ENCODE measurements at places on chromosomes 11 and 22.

DNA sequence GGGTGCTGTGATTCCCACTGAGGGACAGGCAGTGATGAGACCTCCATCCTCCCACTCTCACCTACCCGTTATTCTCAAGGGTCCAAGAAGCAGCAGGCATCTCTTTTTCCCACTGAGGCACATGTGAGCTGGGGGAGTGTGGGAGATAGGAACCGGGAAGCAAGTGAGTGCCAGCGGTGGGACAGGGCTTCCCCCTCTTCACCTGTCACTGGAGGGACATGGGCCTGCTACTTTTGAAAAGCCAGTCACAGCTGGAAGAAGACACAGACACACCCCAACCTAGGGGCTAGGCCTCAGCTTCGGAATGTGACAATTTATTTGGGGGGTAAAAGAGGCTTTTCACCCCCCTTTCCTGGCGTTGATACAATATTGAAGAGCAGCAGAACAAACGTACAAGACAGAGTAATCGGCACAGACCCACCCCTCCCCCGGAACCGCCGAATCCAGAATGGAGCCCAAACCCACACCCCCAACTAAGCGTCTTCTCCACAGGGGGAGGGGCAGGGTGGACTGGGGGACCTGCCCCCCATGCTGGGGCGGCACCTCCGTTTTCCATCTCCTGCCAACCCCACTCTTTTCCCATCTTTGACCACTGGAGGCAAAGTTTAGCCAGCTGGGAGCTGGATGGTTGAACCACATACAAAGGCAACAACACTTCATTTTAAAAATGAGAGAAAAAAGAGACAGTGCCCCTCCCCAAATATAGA lies 10.7 kb downstream of the CBX6 start:
- H3K27ac ChIP-seq: no peak overlapping the region
- H3K4me3 ChIP-seq: no peak overlapping the region
- H3K27me3 ChIP-seq: no peaks in the 10 kb centered on the region
- DNase-seq: no peak

DNA sequence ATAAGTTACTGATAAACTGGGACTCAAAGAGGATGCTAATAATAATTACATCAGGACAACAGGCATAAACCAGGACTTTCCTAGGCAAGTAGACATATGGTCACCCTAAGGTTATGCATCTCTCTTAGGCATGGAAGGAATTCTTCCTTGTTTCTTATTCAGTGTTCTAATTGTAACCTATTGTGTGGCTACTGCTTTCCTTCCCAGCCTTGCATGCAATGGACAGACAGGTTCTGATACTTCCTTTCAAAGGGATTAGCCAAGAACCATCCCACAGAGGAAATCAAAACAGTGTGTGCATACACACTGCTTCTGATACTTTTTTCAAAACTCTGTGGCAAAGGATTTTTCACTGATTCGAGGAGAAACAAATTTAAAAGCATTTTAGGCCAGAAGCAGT lies 48.3 kb downstream of the RRAS2 start:
- H3K4me3 ChIP-seq: no peak overlapping the region
- DNase-seq: no peak
- no peaks in the 10 kb centered on the region for H3K36me3 ChIP-seq
- peaks cover 64% of the 10 kb centered on the region for H3K4me1 ChIP-seq
- no peaks in the 10 kb centered on the region for H3K27me3 ChIP-seq

- no peaks in the 10 kb centered on the region for H3K27me3 ChIP-seq
- H3K4me1 ChIP-seq: peaks cover 13% of the 10 kb centered on the region
- H3K27ac ChIP-seq: no peak overlapping the region
- no peak overlapping the region for H3K4me3 ChIP-seq
- DNase-seq: no peak
Measured at GRCh38 chr22:50171965-50172421, 1.5 kb downstream of the PANX2 start.

- no peak overlapping the region for H3K27ac ChIP-seq
- H3K4me1 ChIP-seq: no peaks in the 10 kb centered on the region
- H3K36me3 ChIP-seq: no peaks in the 10 kb centered on the region
- DNase-seq: peak; percentile 14
- H3K27me3 ChIP-seq: no peaks in the 10 kb centered on the region
- peak overlapping the region; percentile 25 for H3K4me3 ChIP-seq
Measured at GRCh38 chr22:44620129-44620840, 81.7 kb upstream of the PRR5 start.

- no peak overlapping the region for H3K27ac ChIP-seq
- no peaks in the 10 kb centered on the region for H3K4me1 ChIP-seq
- no peak for DNase-seq
Measured at GRCh38 chr22:40366068-40366467, 4.3 kb upstream of the SGSM3 start.

DNA sequence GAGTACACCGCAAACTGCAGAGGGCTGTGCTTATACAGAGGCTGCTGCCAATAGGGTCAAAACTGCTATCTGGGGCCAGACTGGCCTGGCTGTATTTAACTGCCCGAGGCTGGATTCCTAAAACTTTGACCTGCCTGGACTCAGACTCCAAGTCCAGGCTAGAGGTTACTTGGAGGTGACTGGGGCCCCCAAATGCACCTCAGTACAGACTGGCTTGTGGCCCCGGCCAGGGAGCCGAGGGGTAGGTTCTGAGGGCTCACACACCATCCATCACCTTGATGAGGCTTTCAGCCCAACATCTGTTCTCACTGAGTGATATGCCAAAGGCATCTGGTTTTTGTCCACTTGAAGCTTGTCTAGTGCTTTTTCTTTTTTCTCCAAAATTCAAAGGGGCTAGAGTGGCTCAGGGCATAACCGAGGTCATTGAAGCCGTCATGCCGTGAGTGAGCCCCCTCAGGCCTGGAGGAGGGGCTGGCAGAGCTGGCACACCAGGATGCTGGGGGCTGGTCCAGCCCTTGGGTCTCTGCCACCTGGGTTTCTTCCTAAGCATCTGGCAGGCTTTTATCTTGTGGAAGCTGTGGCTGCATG lies 52.4 kb upstream of the TTLL12 start:
- H3K27ac ChIP-seq: no peak overlapping the region
- DNase-seq: no peak
- H3K27me3 ChIP-seq: no peaks in the 10 kb centered on the region
- H3K36me3 ChIP-seq: no peaks in the 10 kb centered on the region

DNA sequence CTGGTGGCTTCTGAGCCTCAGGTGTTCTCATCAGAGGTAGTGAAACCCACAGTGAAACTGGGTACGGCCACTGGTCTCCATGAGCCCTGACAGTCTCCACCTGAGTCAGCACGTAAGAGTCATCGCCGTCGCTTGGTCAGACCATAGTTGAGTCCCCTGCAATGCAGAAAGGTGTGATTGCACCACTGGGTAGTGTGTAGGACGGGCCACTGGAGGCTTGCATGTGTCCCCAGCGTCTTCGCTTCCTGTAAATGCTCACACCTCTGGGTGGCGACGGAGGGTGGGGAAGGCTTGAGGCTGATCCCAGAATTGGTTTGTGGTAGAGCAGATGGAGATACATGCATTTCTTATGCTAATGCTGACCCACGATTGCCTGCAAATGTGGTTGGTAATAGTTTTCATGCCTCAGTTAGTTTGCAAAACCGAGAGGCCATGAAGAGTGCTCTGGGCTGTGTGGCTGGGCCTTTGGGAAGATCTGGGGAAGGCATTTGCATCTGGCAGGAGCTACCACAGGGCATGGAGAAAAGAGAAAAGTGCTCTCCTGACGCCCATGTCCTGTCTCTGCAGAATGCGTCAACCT lies 26.5 kb downstream of the CTTN start:
- no peak for DNase-seq
- no peaks in the 10 kb centered on the region for H3K4me1 ChIP-seq
- no peak overlapping the region for H3K27ac ChIP-seq
- H3K4me3 ChIP-seq: no peak overlapping the region

GRCh38 chr22:44131412-44131811 lies 49.3 kb upstream of the PARVG start:
- H3K4me3 ChIP-seq: no peak overlapping the region
- no peaks in the 10 kb centered on the region for H3K27me3 ChIP-seq
- H3K4me1 ChIP-seq: peaks cover 11% of the 10 kb centered on the region
- no peak overlapping the region for H3K27ac ChIP-seq

DNA sequence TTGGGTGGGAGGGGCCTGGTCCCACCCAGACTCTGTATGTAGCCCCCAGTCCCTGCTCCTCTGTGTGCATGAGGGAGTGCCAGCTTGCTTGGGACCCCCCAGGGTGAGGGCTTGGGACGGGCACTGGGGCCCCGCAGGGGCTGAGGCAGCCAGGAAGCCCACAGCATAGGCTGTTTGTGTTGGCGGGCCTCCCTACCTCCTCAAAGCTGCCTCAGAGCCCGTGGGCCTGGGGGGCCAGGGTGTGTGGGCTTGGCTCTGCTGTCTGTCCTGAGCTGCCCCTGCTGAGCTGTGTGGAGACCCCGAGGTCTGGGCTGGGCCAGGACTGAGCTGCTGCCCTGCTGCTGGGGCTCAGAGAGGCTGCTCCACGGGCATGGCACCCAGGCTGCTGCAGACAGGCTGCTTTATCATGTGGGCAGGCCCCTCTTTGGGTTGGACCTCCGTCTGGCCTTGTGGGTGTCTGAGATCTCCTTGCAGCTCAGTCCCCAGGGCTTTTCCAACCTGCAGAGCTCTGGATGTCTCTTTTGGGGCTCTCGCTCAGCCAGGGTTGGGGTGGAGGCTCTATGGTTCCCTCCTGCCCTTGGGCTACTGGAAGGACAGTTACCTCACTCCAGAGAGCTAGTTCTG lies 3.3 kb downstream of the TSPAN4 start:
- H3K4me1 ChIP-seq: peaks cover 44% of the 10 kb centered on the region
- H3K27ac ChIP-seq: peak overlapping the region; percentile 88
- DNase-seq: no peak
- no peaks in the 10 kb centered on the region for H3K36me3 ChIP-seq
- no peak overlapping the region for H3K4me3 ChIP-seq
- H3K27me3 ChIP-seq: no peaks in the 10 kb centered on the region

DNA sequence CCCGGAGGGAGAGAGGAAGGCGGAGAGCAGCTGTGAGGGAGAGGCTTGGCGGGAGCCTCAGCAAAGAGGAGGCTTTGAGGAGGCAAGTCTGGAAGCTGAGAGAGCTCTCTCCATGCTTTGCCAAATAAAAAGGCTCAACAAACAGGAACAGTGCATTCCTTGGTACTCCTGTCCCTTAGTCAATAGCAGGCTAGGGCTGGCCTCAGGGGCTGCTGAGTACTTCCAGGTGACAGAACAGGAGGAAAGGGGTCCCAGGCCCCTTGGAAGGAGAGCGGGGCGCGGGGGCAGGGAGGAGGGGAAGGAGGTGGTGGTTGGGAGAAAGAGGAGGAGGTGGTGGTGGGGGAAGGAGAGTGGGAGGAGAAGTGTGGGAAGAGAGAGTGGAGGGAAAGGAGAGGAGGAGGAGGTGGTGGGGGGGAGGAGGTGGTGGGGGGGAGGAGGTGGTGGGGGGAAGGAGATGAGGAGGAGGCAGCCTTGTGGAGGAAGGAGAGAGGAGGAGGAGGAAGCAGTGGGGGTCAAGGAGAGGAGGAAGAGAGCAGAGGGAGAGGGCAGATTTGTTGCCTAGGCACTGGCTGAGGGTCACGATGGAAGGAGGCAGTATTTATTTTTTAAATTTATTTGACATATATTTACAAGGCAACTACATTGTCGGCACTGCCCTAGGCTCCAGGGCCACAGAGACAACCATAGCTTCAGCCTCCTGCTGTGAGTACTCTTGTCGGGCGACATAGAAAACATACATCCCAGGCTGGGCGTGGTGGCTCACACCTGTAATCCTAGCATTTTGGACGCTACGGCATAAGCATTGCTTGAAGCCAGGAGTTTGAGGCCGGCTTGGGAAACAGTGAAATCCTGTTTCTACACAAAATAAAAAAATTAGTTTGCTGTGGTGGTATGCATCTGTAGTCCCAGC lies 74.2 kb upstream of the ZBED5 start:
- no peak for DNase-seq
- no peaks in the 10 kb centered on the region for H3K27me3 ChIP-seq

DNA sequence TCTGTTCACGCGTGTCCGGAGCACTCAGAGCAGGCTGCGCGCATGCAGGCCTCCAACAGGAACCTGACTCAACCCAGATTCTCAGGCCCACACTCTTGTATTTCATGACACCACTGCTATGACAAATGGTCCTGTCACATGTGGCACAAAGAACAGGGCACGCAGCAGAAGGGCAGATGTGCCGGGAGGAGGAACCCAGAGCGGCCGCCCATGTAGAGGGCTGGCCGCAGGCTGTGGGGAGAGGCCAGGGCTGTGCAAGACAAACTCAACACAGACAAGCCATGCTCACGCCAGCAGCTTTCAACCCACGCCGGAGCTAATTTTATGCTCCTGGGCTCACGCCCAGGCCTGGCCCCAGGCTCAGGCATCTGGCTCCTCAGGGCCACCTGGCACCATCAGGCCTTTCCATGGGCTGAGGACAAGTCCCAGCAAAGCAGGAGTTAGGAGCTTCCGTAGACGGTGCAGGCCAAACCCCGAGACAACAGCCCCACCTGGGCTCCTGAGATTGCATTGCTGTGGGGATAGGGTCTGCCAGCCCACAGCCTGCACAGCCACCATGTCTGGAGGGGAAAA lies 40.0 kb downstream of the DUSP8 start:
- H3K27me3 ChIP-seq: no peaks in the 10 kb centered on the region
- no peaks in the 10 kb centered on the region for H3K36me3 ChIP-seq
- H3K4me1 ChIP-seq: peaks cover 26% of the 10 kb centered on the region
- peak; percentile 40 for DNase-seq
- peak overlapping the region; percentile 65 for H3K27ac ChIP-seq

GRCh38 chr11:28631148-28631547 lies 523.0 kb downstream of the METTL15 start:
- no peak overlapping the region for H3K4me3 ChIP-seq
- H3K4me1 ChIP-seq: no peaks in the 10 kb centered on the region
- no peak overlapping the region for H3K27ac ChIP-seq
- no peaks in the 10 kb centered on the region for H3K27me3 ChIP-seq
- H3K36me3 ChIP-seq: no peaks in the 10 kb centered on the region

DNA sequence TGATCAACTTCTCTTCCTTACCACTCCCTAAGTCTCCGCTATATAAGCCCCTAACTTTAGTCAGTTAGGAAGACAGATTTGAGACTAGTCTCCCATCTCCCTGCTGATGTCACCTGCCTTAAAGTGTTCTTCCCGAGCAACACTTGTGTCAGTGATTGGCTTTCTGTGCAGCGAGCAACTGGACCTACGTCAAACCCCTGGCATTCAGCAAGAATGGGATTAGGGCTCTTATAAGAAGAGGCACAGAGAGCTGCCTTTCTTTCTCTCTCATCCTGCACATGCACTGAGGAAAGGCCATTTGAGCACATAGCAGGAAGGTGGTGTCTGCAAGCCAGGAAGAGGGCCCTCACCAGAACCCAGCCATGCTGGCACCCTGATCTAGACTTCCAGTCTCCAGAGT lies 116.6 kb upstream of the THY1 start:
- no peak overlapping the region for H3K4me3 ChIP-seq
- no peaks in the 10 kb centered on the region for H3K36me3 ChIP-seq
- no peak for DNase-seq
- H3K4me1 ChIP-seq: no peaks in the 10 kb centered on the region
- no peak overlapping the region for H3K27ac ChIP-seq

GRCh38 chr11:18011633-18012032 lies 1.2 kb downstream of the SERGEF start:
- H3K4me3 ChIP-seq: peak overlapping the region; percentile 87
- peaks cover 4% of the 10 kb centered on the region for H3K4me1 ChIP-seq
- no peak for DNase-seq
- no peaks in the 10 kb centered on the region for H3K36me3 ChIP-seq
- peak overlapping the region; percentile 98 for H3K27ac ChIP-seq
